ENCODE measurements at places on chromosomes 16 and 17. TPM values are rescaled to one million over a fixed set of nuclear protein-coding genes. Genes with fewer than 3 reads are reported as not detected.

The KRTAP4-3 gene
- total RNA-seq, result not detected

The TBC1D3K gene
- total RNA-seq, result not detected

The KRT31 gene
- not detected for total RNA-seq

The SLFN14 gene
- total RNA-seq, result not detected

The ATMIN gene
- total RNA-seq, result 58.8 TPM

The AOC2 gene
- total RNA-seq, result 5.8 TPM

The KRT39 gene
- total RNA-seq, result not detected

The NPIPA2 gene
- total RNA-seq, result 6.7 TPM

The SERPINF2 gene
- 0.66 TPM for total RNA-seq

The HGS gene
- 66.9 TPM for total RNA-seq

The MC1R gene
- 2.9 TPM for total RNA-seq

GRCh38 chr16:88566158-88566557 lies 4.0 kb upstream of the ZC3H18 start:
- DNase-seq, result peak; percentile 36

DNA sequence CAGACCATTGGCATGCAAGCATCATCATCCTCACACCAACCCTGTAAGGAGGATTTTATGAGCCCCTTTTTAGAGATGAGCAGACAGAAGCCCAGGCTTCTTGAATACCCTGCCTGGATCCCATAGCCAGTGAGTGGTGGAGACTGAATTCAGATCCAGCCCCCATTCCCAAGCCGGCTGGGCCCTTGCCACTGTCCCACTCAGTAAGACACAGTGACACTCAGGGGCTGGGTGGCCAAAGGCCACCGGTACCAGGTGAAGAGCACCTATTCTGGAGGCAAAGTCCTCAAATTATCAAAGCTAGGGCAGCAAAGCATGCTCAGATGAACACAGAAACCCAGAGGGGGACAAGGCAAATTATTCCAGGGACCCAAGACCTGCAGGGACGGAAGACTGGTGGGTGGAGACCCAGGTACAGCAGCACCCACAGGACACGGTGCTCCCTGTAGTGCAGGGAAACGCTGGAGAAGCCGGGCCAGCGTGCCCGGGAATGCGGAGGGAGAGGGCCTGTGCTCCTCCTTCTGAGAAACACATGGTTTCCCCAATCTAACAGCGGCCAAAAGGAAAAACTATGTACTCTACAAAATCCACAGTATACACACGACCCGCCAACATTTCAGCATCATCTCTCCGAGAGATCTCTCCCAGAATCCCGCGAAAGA lies 33.2 kb upstream of the CRHR1 start:
- no peak for DNase-seq

DNA sequence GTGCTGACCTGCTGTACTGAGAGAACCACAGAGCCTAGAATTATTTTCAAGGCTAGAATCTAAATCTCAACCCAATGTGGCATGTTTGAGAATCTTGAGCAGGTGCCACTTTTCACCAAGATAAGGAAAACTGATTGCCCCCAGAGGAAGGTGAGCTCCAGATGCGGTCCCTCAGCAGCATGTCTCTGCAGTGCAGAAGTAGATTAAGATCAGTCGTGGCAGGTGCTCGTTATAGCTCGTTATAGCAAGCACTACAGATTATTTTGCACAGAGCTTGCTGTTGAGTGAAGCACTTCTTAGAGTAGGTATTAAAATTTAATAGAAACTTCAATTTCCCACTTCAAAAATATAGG lies 176.0 kb downstream of the AATF start:
- no peak for DNase-seq

- no peak for DNase-seq
Measured at GRCh38 chr17:78433780-78434335, 55.4 kb downstream of the PGS1 start.

DNA sequence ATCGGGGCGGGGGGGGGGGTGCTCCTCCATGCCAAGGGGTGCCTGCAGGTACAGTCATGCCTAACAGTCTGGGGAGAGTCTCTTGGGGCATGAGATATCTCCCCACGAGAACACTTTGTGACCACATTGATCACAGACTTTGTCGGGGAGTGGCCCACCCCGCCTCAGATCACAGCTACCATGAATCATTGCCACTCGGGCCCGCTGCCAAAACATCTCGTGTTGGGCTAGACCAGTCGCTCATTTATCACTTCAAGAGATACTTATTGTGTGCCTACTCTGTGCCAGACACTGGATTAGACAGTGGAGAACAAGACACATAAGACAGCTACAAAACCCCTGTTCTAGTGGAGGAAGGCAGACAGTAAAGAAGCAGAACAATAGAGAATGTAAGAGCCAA lies 72.6 kb downstream of the CLEC16A start:
- DNase-seq, result no peak

DNA sequence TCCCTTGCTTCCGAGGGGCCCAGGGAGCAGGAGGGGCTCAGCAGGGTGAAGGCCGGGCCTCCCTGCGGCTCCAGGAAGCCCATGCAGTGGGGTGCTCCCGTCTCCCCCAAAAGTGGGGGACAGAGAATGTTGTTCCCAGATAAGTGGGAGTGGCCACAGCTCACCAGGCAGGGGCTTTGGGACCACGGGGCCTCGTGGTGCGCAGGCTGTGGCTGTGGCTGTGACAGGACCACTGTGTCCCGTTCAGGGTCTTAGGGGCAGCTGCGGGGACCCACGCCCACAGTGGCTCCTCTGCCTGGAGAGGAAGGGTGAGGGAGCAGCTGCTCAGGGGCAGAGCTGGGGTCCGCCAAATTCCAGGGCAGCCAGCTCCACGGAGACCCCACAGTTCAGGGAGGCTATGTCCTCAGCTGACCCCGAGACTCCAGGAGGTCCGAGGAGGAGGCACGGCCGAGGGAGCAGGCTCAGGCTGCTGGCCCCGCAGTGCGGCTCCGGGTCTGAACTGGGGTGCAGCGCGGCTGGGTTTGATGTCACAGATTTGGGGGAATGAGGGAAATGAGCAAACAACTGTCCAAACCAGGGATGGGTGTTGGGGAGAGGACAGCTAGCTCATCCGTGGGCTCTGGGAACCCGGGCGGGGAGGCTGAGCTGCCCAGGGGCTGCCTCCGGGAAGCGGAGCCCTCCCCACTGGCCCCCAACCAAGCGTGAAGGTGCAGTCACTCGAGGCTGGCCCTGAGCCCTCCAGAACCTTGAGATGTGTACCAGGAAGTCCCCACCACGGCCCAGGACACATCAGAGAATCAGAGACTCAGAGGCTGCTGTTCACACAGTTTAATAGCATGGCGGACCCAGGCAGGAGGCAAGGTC lies 23.4 kb downstream of the TPSD1 start:
- no peak for DNase-seq

- peak; percentile 85 for DNase-seq
Measured at GRCh38 chr17:36755586-36755985, 154.2 kb downstream of the MRM1 start.

DNA sequence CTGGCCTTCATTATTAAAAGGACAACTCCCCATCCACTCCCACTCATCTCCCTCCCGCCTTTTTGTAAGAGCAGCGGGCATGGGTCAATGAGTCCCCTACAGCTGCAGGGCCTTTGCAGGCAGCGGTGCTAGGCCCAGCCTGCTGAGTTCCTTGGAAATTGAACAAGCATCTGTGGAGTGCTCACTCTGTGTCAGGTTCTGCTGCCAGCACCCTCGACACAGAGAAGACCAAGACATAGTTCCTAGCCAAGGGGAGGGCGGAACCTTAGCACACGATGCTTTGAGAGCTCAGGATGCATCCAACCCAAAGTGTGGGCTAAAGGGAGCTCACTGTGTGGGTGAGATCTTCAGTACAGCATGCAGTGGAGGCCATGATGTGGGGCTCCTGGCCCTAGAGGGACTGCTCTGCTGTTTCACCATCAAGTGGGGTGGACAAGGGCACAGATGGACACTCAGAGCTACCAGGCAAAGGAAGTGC lies 27.6 kb downstream of the RMI2 start:
- no peak for DNase-seq

DNA sequence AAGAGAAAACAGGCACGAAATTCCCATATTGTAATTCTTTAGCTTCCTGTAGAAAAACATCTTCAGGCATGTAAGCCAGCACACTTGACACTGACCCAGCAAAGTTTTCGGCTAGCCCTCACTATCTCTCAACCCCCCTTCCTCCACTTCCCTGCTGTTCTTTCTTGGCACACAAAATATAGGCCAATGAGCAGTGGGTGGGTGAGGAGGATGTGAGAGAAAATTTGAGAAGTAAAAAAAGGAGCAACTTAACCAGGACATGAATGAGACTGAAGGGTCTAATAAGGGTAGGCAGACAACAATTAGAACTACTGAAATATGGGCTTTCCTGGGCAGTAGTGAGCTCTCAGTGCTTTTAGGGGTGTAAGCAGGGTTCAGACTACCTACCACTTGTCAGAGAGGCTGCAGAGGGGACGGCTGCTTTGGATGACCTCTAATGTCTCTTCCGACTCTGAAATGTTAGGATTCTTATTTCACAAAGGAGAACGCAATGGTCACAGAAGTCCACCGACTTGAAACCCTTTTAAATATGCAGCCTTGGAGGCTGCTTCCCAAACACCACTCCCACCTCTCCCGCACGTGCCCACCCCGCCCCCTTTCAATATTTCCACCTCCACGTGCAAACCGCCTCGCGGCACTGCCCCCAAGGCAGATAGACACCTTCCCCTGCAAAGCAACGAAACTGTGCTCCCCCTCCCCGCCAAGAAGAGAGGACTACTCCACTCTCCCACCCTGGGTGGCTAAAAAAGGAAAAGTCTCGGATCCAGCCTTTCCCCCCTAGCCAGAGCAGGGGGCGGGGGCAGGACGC lies 889 bp downstream of the MBTD1 start:
- no peak for DNase-seq

GRCh38 chr16:87344931-87345631 lies 27.9 kb upstream of the C16orf95 start:
- DNase-seq, result peak; percentile 36

DNA sequence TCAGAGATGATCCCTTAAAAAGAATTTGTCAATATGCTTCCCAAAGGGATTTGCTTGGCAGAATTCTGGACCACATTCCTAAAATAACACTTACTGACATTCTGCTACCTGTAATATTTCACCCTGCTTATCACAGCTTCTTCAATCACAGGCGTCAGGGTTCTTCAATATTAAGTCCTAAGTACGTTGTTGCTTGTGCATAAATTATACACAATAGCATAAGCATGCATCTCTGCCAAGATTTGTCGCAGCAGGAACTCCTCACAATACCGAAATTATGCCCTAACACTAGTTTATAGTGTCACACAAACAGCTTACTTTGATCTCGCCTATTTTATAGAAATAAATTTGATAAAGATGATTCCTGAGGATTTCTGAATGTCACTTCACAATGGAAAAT lies 48.9 kb downstream of the UBE2G1 start:
- no peak for DNase-seq

DNA sequence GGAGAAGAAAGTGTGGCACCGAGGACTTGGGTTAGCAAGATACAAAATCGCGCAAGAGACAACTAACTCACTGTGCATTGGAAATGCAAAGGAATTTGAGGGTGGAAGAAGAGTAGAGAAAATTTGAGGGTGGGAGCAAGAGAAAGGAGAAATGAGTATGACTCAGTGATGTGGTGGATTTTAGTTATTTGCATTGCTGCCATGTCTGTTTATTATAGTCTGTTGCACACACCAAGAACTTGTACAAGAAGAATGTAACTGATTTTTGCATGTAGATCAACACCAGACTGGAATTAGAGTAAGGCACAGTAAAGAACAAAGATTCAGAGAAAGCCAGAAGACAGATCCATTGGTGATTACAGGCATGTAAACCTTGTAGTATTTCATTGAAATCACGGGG lies 71.6 kb upstream of the SMIM36 start:
- DNase-seq, result no peak

GRCh38 chr16:47241061-47241460 lies 97.3 kb upstream of the NETO2 start:
- no peak for DNase-seq

GRCh38 chr17:67025216-67025792 lies 19.1 kb upstream of the CACNG1 start:
- no peak for DNase-seq

DNA sequence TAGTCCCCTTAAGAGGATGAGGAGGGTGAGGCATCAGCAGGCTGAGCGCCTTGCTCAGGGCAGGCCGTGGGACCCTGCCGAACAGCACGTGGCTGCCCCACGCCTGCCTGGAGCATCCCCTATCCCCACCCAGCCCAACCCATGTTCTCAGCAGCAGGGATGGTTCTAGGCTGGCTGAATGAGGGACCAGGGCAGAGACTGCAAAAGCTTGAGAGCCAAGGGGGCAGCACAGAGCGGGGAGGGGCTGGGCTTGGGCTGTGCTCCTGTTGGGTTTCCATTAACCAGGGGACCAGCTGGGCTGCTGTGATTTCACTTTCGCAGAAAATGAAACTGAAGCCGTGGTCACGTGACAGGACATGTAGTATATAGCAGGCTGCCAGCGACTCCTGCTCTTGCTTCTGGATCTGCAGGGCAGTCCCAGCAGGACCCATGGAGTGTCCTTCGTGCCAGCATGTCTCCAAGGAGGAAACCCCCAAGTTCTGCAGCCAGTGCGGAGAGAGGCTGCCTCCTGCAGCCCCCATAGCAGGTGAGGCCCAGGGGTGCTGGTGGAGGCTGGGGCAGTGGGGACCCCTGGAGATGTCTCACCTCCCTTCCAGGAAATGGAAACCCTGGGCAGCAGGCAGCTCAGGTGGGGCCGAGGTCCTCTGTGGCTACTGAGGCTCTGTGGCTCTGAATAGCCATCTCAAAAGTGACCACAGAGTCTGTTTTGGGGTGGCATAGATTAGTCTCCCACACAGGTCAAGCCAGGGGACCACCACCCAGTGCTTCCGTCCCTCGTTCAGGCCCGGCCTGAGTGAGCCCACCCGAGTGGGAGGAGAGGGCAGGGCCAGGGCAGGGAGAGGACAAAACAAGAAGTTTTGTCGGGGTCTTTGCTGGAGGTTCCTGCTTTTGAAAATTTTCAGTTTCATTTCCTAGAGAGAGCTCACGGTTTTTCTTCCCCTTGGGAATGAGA lies 2.9 kb downstream of the RNF213 start:
- DNase-seq, result peak; percentile 42

- no peak for DNase-seq
Measured at GRCh38 chr16:3595521-3596021, 15.8 kb downstream of the SLX4 start.

DNA sequence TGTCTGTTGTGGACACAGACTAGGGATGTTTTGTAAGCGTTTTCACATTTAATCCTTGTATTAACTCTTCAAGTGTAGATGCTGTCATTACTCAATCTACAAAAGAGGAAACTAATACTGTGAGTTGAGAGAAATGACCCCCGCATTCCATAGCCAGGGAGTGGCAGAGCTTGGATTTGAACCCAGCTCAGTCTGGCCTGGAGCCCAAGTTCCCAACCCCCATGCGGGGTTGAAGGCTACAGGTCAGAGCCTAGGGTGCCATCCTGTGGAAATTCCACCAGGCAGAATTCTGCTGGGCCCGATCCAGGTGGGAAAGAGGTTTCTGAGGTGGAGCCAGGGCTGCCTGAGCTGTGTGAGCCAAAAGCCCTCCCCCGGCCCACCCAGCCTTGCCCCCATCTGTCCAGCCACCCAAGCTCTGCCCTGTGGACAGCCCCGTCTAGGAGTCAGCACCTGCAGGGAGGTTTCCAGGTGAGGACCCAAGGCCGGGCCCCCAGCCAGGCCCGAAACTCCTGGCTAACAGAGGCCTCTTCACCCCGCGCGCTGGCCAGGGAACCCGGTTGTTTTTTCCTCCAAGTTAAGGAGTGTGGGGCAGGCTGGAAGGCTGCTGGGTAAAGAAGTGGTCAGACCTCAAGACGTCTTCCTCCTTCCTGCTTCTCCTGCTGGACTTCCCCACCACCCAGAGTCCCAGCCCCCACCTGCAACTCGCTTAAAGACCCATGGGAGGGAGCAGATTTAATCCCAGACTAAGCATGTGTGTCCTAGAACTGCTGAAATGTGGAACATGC lies 5.7 kb downstream of the MMP15 start:
- DNase-seq, result no peak

GRCh38 chr17:52790359-52790955 lies 631.9 kb upstream of the CA10 start:
- no peak for DNase-seq

- no peak for DNase-seq
Measured at GRCh38 chr17:44324092-44324570, 492 bp downstream of the SLC25A39 start.
